CD4-positive, alpha-beta memory T cell (primary cell): ENCODE measurements at places on chromosomes 12 and 14.

DNA sequence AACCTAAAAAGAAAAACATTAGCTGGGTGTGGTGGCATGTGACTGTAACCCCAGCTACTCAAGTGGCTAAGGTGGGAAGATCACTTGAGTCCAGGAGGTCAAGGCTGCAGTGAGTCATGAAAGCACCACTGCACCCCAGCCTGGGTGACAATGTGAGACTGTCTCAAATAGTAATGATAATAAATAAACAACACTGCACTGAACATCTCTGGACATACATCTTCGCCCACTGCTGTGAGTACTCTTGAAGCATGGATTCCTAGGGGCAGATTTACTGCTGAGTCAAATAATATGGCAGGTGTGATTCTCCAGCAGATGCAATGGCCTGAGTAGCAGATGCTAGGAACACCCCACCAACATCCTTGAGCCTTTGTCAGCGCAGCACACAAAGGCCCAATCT is 23.6 kb downstream of the ABCB9 start:
- DNase-seq = no peak

- DNase-seq = no peak
Observed at GRCh38 chr14:37665479-37665878, 70.0 kb downstream of the TTC6 start.

DNA sequence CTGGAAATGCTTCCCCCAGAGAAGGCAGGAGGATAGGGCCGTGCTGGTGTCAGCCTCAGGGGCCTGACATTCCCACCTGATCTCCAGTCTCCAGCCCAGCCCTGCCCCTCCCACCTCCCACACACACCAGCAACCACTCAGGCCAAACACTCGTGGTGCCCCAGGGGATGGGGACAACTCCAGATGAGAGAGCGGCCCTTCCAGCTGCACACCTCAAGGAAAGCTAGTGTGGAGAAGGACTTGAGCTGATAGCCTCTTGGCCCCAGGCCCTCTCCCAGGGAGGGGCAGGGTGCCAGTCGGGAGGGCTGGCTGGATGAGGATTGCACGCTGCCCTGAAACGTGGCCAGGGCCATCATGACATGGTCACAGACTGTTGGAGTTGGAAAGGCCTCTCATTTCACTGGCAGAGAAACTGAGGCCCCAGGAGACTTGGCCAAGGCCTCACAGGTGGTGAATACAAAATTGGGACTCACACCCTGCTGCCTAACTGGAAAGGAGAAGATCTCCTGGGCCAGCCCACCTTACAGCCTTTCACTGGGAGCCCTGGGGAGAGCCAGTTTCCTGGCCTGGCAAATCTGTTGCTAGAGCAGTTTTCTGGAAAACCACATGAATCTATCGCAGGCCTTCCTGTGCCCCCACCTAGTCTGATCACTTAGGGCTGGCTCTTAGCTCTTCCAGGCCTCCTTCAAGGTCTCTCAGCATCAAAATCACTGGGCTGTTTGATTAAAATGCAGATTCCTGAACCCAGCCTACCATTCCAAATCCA is 52.1 kb downstream of the IRF2BPL start:
- no peak for DNase-seq

DNA sequence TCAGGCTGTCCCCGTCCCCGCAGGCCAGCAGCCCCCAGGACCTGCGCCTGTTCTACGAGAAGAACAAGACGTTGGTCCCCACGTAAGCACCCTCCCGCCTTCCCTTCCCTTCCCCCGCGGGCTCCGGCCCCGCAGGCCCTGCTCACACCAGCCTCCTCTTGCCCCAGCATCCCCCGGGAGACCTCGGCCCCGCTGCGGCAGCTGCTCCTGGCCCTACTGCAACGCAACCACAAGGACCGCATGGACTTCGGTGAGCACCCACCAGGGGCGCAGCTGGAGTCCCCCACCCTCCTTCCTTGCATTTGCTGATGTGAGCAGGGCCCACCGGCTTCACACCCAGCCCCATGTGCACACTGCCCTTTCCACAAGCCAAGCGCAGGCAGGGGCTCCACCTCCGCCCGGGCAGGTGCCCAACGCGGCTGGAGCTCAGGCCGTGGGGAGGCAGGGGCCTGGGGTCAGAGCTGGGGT is 15.4 kb downstream of the ULK1 start:
- DNase-seq = no peak

DNA sequence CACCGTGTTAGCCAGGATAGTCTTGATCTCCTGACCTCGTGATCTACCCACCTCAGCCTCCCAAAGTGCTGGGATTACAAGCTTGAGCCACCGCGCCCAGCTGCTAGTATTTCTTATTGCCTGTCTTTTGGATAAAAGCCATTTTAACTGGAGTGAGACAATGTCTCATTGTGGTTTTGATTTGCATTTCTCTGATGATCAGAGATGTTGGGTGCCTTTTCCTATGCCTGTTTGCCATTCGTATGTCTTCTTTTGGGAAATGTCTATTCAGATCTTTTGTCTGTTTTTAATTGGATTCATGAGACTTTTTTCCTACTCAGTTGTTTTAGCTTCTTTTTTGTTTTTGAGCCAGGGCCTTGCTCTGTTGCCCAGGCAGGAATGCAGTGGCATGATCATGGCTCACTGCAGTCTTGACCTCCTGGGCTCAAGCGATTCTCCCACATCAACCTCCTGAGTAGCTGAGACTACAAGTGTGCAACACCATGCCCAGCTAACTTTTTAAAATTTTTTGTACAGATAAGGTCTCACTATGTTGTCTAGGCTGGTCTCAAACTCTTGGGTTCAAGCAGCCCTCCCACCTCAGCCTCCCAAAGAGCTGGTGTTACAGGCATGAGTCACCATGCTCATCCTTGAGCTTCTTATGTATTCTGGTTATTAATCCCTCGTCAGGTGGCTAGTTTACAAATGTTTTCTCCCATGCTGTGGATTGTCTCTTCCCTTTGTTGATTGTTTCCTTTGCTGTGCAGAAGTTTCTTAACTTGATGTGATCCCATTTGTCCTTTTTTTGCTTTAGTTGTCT is 65.9 kb downstream of the ACACB start:
- no peak for DNase-seq

DNA sequence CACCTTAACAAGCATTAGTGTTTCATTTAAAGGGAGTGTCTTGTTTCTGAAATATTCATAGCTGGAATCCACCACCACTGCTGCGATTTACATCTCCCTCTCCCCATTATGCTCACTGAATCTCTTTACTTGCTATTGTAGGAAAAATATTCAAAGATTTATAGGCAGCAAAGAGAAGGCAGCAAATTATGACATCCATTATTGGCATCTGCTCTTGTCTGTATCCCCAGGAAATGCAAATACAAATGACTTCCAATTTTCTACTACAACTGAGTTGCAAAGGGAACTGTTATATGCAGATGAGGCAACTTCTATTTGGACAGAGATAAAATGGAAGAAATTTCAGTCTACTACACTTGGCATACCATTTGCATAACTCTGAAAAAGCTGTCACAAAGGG is 88.4 kb upstream of the PRKD1 start:
- no peak for DNase-seq

GRCh38 chr12:48542300-48542928 is 17.0 kb downstream of the OR8S1 start:
- DNase-seq = peak; percentile 40

GRCh38 chr14:22180045-22180444 is 409.0 kb downstream of the DAD1 start:
- no peak for DNase-seq

GRCh38 chr12:42266579-42267230 is 28.7 kb upstream of the YAF2 start:
- DNase-seq = no peak

- DNase-seq = no peak
Observed at GRCh38 chr12:19299765-19300164, 139.5 kb upstream of the AEBP2 start.

DNA sequence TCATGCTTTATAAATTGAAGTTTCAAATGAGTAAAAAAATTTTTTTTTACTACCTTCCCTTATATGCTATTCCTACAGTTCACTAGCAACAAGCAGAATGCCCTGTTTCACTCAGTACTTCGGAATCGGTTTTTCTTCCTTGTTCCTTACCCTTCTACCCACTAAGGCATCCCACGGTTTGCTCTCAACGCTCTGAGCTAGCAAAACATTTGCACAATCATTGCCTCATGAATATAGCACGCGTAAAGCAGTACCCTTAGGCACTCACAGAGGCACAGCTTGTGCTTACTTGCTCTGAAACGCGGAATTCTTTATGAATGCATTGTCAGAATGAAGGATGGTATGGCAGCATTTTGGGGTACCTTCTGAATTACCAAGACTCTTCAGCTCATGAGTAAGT is 45.0 kb downstream of the PPP1R13B start:
- no peak for DNase-seq

GRCh38 chr14:51157012-51157411 is 62.1 kb upstream of the TRIM9 start:
- no peak for DNase-seq

DNA sequence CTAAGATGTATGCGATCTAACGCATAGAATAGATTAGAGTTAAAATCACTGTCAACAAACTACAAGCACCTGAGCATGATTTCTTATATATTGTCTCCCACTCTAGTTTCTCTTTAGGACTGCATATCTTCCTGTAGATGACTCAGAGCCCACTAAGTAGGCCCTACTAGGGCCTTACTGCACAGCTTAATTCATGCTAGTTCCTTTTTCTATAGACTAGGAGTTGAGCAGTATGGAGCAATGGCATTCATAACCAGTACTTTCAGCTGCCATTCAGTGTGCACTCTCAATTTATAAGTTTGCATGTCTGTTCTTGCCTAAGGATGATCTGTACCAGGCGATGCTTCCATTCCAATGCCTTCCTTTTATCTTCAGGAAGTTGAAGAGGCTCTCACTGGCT is 103.5 kb downstream of the METTL25 start:
- no peak for DNase-seq

DNA sequence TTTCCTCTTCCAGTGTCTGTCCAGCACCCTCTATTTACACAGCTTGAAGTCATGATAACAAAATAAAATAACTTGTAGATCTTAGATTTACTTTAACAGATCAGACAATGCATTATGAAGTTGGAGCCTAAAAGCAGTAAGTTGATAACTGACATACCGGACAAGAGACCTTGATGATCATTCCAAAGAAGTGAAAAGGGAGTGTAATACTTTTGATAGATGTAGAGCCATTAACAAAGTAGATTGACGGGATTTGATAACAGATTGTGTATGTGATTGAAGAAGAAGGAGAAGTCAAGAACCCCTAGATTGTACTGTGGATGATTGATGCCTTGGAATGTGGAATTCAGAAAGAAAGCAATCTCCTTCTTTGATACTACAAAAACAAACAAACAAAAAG is 403.8 kb upstream of the MGAT4C start:
- DNase-seq = no peak

GRCh38 chr12:41972196-41972595 is 172.5 kb downstream of the GXYLT1 start:
- no peak for DNase-seq

DNA sequence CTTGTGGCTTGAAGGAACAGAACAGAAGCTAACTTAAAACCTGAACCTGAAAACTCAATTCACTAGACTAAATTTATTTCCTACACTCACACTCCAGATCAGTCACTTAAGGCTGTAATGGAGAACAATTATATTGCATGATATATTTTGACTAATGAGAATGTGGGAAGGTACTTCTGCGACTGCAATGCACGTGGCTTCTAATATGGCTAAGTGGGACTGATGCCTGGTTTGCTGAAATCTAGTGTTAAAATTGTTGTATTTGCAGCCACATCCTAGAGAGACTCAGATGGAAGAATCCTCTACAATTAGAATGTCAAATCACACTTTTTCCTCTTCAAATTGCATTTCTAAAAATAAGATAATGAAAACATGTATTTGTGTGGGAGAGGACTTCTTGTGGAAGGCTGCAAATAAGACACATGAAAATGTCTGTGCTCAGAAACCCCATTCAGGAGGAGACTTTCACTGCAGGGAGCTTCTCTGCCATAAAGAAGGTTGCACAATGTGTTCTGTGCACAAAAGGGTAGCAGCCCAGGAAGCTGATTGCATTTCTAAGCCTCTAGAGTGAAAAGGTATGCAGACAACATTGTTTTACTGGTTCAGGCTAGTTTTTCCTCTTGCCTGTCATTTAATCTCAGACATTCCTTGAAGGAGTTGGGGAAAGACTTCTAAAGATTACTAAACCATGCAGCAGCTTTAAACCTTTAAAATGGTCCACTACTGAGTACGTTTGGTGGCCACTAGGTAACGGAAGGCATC is 224.3 kb downstream of the NEDD1 start:
- DNase-seq = no peak

DNA sequence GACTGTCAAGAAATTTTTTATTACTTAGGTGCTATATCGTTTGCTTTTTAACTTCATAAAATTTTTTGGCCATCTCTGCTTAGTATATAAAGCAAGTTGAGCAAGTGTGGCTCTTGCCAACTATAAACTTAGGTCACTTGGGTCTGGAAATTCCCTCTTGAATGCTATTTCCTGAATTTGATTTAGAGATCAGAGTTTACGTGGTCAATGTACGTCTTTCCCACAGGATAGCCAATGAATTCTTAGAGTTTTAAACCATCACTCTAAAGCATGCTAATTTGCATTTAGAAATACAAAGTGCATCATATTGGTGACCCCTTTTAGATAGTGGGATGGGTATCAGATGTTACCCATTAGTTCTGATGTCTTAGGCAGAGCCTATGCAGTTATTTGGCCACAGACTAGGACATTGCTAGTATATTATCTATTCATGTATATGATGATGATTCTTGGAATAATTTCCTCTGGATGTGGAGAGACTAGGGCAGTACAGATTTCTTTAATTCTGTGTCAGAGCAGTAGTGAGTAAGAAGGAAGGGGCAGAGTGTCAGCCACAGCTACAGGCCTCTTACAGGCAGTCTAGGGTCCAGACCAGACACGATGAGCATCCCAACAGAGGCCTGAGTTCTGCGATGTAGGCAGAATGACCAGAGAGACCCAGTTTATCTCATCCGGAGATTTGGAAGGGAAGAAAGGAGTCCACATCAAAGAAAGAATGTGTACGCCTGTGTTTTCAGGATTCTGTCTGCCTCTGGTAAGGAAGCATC is 30.3 kb downstream of the SCN8A start:
- DNase-seq = no peak

DNA sequence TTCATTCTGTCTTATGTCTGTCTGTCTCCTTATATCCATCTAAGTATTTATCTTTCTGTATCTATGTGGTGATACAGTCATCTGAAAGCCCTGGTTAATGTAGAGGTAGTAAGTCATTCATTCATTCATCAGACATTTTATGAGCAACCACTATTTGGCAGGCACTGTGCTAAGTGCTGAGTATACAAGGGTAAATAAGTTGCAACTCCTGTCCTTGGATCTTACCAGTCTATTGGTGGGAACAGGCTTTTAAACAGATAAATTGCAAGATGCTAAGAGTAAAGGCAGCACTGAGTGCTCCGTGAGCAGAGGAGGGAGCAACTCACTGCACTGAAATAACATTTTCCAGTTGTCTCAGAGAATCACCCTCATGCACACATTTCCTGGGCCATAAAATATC is 68.6 kb downstream of the TMEM30B start:
- no peak for DNase-seq

GRCh38 chr12:130705178-130705822 is 10.8 kb downstream of the RIMBP2 start:
- no peak for DNase-seq

- no peak for DNase-seq
Observed at GRCh38 chr14:76904100-76904739, 78.0 kb downstream of the LRRC74A start.

- no peak for DNase-seq
Observed at GRCh38 chr14:93104961-93105360, 10.8 kb downstream of the ITPK1 start.
